Islet precursor cell (in vitro differentiated cells): ENCODE measurements at places on chromosomes 13 and 19.
A peak's percentile ranks its signal among the peaks of the same experiment; 100 is the strongest.

DNA sequence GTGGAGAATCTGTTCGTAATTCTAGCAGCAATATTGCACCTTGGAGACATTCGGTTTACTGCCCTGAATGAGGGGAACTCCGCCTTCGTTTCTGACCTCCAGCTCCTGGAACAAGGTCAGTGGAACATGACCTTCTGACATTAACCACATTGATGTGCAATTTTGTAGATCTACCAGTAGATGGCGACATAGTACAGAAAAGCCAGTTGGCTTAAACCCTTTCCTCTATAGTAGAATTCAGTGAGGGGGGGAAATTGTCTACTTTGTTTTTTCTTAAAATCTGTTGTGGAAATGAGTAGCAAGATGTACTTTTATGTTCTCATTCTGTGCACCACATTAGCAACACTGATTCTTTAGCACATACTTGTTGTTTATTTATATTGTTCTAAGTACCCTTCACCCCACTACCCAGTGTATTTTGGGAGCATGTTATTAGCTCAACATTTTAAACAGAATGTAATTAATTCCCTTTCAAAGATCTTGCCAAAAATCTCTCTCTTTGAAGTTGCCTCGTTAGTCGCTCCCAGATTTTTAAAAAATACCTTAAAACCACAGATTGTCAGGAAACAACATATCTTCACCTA is 332.2 kb downstream of the MYO16 start:
- no peak for DNase-seq

GRCh38 chr13:94415500-94416237 is 63.8 kb downstream of the DCT start:
- DNase-seq: no peak

GRCh38 chr13:111121506-111121905 is 6.4 kb downstream of the ARHGEF7 start:
- DNase-seq: no peak

DNA sequence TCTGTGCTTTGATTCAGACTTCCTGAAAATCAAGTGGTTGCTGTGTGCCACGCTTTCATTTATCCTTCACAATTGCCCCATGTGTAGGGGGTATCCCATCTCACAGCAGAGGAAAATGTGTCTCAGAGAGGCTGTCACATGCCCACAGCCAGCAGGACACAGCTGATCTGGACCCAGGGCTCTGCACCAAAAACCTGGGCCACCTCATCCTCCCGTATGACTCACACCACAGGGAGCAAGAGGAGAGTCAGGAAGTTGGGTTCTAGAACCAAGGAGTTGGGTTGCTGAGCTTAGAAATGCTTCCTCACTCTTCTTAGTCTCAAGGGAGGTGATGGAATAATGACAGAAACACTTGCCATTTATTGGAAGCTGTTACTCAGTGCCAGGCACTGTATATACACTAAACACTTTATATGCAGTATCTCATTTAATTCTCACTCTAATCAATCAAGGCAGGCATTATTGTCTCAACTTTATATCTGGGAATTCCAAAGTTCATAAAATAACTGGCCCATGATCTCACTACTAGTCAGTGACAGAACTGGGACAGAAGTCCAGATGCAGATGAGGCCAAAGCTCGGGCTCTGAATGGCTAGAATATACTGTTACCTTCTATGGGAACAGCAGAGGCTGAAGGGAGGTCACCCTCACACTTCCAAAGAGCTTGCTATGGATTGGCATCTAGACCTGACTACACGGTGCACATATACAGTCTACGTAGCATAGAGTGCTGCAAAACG is 47.7 kb upstream of the ATP12A start:
- DNase-seq: no peak

GRCh38 chr13:25453850-25454365 is 82.1 kb downstream of the ATP8A2 start:
- no peak for DNase-seq

GRCh38 chr13:41565216-41565615 is 107.9 kb downstream of the RGCC start:
- DNase-seq: no peak

- DNase-seq: no peak
These were observed 122.0 kb upstream of the FNDC3A start for GRCh38 chr13:48853728-48854102.

DNA sequence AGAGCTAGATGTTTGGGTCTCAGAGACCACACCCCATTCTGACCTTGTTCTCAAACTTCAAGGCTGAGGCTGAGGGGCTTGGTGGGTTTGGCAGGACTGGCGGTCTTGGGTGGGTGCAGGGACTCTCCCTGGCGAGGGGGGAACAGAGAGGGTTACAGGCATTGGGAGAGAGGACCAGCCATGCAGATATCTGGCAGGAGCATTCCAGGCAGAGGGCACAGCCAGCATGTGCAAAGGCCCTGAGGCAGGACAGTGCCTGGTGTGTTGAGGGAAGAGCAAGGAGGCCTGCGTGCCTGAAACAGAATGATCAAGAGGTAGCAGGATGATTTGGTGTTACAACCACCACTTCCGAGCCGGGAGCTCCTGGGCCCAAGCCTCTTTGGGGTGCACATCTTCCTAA is 27.4 kb downstream of the NFILZ start:
- DNase-seq: no peak

GRCh38 chr13:110637747-110638146 is 22.4 kb downstream of the NAXD start:
- DNase-seq: no peak

DNA sequence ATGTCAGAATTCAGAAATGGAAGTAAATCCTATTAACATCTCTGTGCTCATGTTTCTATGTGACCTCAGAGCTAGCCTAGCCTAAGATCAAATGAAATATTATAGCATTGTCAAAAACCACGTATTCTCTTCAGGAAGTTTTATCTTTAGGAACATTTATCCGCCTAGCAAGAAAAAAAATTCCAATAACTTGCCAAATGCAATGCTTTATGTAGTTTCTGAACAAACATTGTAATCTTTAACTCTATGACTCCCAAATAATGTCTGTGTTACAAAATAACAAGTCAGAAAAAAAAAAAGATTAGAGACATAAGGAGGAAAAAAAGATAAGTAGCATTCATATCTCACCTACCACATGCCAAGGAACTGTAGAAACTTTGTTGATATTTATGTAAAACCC is 18.4 kb upstream of the IPO5 start:
- DNase-seq: no peak

- peak; percentile 56 for DNase-seq
These were observed at the start of gene RINL for GRCh38 chr19:38877781-38878574. Gene RINL, minus strand, starts transcription at chr19:38878275. Its CDS starts 1,533 bp downstream, at chr19:38876742.

DNA sequence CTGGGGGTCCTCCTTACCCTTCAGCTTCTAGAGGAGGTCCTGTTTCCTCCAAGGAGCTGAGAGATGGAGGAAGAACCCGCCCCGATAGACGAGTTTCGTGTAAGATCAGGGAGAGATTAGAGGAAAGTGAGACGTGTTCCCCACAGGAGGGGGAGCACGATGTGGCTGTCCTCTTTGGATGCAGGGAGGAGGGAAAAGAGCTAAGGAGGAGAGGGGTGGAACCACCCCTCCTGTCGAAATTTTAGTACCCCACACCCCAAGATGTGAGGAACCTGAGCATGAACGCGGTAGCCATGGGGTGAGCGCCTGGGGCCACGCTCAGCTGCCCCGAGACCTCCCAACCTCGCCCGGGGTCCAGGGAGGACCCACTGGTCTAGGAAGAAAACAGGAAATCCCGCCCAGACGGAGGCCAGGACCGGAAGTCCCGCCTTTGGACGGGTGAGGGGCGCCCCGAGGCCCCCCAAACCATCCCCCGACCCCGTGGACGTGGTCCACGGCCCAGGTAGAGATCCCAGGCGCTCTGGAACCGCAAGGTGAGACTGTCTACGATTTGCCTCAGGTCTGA is 1.2 kb downstream of the AKT1S1 start:
- no peak for DNase-seq

GRCh38 chr19:16210168-16210567 is 12.5 kb downstream of the AP1M1 start:
- no peak for DNase-seq

DNA sequence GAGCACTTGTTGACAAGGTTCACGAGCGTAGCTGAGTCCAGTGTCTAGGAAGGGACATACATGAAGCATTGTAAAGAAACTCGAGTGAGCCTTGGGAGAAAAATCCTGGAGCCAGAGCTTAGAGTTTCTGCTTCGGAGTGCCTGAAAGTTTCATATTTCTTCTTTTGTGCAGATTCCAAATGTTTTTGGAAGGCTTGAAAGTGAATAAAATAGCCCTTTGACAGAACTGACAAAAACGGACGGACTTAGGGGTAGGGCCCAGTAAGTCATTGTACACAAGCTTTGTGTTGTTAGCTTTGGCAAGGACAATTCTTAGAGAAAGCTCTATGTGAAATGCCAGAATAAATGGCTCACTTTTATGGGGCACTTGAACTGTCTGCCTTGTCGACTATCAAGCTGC is 2.8 kb downstream of the RNF113B start:
- DNase-seq: no peak

- no peak for DNase-seq
These were observed 222.4 kb downstream of the TDRD3 start for GRCh38 chr13:60619461-60619860.

DNA sequence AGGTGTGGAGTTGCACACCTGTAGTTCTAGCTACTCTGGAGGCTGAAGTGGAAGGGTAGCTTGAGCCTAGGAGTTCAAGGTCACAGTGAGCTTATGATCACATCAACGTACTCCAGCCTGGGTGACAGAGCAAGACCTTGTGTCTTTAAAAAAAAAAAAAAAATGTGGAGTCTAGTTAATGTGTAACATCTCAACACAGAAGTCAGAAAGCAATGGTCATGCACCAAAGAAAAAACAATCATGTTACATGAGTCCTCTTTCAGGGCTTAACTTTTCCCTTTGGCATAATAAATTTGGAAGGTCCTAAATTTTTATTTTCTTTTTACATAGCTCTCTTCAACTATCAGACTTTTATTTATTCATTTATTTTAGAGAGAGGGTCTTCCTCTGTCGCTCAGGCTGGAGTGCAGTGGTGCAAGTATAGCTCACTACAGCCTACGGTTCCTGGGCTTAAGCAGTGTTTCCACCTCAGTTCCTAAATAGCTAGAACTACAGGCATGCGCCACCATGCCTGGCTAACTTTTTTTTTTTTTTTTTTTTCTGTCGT is 22.3 kb downstream of the SETDB2 start:
- DNase-seq: no peak

GRCh38 chr19:8611877-8612806 is 1.6 kb upstream of the ADAMTS10 start:
- peak; percentile 72 for DNase-seq

DNA sequence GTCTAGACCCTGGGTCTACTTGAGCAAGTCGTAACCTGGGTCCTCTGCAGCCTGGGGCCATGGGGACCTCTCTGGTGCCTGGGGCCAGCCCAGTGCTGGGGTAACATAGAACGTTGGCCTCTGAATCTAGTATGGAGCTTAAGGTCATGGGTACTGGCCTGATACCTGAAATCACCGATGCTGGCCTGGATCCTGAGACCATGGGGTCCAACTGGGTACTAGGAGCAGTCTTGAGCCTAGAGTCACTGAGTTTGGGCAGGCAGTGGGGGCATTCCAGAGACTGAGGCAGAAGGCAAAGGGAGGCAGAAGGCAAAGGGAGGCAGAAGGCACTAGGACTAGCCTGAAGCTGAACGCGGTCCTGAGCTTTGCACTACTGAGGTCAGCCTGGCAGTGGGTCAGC is 1121.1 kb upstream of the PRR20A start:
- no peak for DNase-seq

DNA sequence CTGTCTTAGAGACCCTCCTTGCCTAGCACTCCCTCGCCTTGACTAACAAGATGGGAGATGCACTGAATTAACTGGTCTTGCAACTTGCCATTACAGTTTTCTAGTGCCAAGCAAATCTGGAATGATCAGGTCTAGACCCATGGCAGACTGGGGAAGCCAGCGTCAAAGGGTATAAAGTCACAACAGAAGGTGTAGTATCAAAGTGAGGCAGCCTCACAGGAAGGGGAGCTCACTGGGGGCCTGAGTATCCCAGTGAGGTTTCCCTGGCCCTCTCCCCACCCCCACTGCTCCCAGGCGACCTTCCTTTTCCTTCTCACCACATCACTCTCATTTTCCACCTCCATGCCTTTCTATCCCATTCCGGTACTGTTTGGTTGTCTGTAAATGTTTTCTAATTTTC is 83.5 kb upstream of the DOCK9 start:
- no peak for DNase-seq

GRCh38 chr13:45102136-45102507 is 18.2 kb upstream of the GTF2F2 start:
- DNase-seq: no peak

GRCh38 chr13:34044660-34045080 is 226.7 kb downstream of the RFC3 start:
- DNase-seq: no peak

GRCh38 chr13:97058391-97058790 is 64.1 kb upstream of the OXGR1 start:
- DNase-seq: no peak

GRCh38 chr13:93982179-93982918 is 497.1 kb downstream of the DCT start:
- no peak for DNase-seq

GRCh38 chr13:40060296-40061007 is 405.0 kb downstream of the COG6 start:
- peak; percentile 61 for DNase-seq

- peak; percentile 93 for DNase-seq
These were observed 2.6 kb downstream of the RNASEH2B start for GRCh38 chr13:50911937-50912795.

DNA sequence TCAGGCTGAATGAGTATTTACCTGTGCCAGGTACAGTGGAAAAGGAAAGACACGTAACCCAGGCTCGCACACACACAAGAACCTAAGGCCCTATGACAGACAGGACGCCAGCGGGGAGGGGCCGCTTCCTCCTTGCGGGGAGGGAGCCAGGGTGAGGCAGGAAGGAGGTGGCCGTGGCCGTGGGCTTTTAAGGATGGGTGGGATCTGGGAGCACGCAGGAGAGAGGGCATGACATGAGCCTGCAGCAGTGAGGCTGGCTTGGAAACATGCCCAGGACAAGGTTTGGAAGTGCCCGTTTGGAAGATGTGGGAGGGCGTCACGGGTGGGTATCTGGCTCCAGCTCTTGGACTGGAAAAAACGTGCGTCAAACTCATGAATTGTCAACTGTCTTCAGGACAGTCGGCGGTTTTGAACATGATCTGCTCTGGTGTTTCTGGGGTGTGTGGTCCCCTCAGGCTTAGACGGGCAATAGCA is 20.1 kb downstream of the SH3GL1 start:
- DNase-seq: no peak

DNA sequence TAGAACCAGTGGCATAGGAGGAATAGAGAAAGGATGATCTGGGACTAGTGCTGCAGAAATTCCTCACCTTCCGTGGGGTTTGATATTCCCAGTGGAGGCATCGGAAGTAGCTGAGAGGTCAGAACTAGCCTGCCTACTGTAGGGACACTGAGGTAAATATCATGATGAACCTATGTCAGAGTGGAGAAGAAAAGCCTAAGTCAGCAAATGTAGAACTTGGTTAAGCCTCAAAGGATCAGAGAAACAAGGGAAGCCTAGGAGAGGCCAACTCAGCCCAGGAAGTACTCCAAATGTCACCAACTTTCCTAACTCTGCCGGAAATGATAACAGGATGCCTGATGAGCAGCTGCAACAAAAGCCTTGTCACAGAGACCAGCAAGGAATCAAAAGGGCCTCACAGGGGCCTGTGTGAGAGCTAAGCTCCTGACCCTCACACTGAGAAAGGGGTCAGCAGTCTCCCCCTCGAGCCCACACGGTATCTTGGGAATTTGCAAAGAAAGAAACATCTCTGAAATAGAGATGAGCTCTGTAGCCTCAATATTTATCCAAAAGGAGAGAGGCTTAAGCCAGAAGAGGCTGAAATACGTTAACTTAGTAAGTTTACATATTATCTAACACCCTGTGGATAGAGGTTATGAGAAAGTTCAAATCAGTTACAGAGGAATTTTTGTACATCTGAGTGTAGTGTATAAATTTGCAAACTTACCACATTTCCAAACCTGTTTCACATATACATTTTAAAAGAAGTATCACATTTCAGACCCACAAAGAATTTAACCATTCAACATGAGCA is 1064.3 kb downstream of the DIAPH3 start:
- DNase-seq: no peak
